ENCODE measurements at places on chromosomes 1 and 21.

DNA sequence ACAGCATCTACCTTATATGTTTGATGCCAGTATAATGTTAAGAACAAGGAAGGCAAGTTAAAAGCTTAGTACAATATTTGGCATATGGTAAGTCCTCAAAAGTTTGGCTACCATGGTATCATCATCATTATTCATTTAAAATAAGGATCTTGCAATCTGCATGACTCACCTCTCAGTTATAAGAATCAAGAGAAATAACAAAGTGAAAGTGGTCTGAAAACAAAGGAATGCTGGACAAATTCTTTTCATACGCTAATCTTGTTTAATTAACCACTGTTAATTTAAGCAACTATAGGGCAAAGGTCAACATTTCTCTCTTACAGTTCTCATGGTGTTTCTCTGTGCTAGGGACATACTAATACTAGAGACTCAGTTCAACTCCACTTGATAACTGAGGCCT is 13.0 kb upstream of the CLDN19 start:
- ATAC-seq = no peak

DNA sequence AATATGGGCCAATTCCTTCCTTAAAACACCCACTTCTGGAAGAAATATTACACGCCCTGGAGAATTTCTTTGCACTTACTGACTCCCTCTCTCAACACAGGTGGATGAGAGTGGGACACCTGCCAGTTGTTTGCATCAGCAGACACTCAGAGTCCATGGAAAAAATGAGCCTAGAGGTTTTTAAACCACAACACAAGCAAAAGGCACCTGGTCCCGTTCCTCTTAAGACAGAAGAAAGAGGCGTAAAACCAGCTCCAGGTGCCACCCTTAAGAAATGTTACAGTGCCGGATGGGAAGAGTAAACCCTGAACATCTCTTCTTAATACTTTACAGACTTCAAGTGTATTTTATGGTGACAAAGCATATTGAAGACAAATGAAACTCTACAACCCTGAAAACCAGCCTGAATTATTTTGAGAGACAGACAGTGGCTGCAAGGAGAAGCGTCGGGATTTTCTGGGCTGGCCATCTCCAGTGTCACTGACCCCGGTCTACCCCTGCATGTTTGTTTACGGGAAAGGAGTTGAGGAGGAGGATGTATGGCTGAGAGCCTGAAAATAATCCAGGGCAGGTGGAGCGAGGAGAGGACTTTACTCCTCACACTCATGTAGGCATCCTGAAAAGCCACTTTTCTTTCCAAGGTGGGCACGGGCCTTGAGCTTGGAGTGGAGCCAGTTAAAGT is 7.8 kb upstream of the RIPK4 start:
- ATAC-seq = no peak

DNA sequence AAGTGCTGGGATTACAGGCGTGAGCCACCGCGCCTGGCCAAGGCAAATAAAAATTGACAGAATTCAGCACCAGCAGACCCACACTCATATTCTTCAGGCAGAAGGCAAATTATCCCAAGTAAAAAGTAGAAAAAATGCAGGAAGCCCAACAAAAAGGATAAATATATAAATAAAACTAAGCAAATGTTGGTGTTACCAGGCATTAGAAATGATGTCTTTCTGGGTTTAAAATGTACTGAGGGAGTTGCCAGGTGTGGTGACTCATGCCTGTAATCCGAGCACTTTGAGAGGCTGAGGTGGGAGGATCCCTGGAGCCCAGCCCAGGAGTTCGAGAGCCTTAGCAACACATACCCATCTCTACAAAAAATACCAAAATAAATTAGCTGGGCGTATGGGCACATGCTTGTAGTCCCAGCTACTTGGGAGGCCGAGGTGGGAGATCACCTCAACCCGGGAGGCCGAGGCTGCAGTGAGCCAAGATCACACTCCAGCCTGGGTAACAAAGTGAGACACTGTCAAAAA is 6.3 kb downstream of the INTS11 start:
- ATAC-seq = peak; percentile 89

DNA sequence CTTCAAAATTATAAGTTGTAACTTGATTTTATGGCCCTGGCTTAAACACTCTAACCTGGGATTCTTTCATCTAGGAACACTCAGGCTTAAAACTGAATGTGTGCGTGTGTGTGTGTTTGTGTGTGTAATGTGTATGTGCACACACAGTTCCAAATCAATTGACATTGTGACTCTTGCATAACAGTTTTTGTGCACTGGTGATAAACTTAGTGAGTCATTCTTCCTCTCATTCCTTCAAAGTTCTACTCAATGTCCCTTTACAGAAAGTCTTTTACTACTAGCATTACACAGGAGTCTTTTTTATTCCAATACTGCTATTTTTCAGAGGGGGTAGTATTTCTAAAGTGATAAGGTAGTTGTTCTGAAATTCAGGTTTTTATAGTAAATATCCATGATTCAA is 943.6 kb downstream of the KCNT2 start:
- ATAC-seq = no peak

DNA sequence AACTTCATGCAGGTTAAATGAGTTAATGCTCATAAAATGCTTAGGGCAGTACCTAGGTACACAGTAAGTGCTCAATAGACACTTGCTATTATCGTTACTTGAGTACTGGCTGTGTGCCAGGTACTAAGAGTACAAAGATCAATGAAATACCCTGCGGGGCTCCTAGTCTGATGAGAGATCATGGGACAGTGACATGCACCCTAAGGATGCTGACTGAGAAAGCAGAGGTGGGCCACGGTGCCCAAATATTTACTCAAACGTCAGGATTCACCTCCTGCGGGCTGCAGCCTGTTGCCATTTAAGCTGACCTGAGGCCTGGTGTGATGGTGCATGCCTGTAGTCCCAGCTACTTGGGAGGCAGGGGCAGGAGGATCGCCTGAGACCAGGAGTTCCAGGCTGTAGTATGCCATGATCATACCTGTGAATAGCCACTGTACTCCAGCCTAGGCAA is 19.8 kb upstream of the LUZP1 start:
- no peak for ATAC-seq

- ATAC-seq = no peak
Measured at GRCh38 chr1:100706856-100707255, 12.7 kb upstream of the VCAM1 start.

DNA sequence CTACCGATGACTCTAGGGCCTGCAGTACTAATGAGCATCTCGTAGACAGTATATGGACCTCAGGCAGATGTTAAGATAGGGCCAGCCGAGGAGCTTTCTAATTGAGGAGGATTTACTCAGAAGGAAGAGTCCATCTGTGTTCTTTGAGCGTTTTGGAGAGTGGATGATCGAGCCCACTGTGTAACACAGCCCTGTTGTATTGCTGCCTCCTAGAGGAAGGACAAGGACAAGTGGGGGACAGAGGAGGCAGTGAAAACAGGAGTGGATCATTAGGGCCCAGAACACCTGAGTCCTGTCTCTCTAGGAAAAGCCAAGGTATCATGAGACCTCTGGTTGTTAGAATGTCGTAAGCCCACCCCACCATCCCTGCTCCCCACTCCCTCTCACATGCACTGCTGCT is 62.9 kb downstream of the TBX19 start:
- peak; percentile 53 for ATAC-seq

DNA sequence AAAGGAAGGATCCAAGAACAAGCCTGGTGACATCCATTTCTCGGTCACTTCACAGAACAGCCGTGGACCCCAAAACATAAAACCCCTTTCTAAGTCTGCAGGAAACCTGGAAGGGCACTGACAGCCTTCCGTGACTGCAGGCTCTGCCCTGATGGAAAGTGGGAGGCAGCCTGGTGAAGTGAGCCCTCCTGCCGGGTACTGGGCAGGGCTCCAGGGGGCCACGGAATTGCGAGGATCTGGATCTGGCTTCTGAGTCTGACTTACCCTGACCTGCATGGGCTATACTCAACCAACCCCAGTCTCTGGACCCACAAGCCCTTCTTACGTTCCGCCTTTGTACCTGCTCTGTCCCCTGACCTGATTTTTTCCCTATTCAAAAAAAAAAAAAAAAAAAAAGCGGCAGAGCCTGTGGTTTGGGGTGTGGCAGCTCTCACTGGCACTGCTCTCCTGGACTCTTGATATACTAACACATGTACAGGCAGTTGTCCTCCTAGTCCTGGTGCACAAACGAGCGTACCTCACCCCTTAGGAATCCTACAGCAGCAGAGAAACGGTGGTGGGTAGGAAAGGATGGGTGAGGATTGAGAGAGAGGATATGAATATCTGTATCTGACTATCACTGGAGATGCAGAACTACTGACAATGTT is 82.9 kb downstream of the BEND5 start:
- ATAC-seq = no peak

DNA sequence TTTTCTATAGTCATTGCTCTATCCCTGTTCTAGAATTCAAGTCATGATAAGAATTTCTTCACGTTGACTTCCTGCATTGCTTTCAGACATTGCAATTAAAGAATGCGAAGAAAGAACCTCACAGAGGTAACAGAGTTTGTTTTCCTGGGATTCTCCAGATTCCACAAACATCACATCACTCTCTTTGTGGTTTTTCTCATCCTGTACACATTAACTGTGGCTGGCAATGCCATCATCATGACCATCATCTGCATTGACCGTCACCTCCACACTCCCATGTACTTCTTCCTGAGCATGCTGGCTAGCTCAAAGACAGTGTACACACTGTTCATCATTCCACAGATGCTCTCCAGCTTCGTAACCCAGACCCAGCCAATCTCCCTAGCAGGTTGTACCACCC is 10.6 kb downstream of the APCS start:
- ATAC-seq = peak; percentile 88

GRCh38 chr1:43960798-43961197 is 9.0 kb upstream of the DPH2 start:
- ATAC-seq = no peak

- peak; percentile 83 for ATAC-seq
Measured at GRCh38 chr1:47703981-47704596, 266.2 kb downstream of the FOXD2 start.

- ATAC-seq = peak; percentile 76
Measured at GRCh38 chr1:102434421-102434820, 437.7 kb upstream of the OLFM3 start.

- ATAC-seq = peak; percentile 14
Measured at GRCh38 chr1:8343044-8343443, 25.1 kb downstream of the SLC45A1 start.

- peak; percentile 77 for ATAC-seq
Measured at GRCh38 chr1:93753791-93754763, 72.4 kb upstream of the BCAR3 start.

GRCh38 chr1:204384636-204385352 is 25.1 kb upstream of the PLEKHA6 start:
- peak; percentile 83 for ATAC-seq

DNA sequence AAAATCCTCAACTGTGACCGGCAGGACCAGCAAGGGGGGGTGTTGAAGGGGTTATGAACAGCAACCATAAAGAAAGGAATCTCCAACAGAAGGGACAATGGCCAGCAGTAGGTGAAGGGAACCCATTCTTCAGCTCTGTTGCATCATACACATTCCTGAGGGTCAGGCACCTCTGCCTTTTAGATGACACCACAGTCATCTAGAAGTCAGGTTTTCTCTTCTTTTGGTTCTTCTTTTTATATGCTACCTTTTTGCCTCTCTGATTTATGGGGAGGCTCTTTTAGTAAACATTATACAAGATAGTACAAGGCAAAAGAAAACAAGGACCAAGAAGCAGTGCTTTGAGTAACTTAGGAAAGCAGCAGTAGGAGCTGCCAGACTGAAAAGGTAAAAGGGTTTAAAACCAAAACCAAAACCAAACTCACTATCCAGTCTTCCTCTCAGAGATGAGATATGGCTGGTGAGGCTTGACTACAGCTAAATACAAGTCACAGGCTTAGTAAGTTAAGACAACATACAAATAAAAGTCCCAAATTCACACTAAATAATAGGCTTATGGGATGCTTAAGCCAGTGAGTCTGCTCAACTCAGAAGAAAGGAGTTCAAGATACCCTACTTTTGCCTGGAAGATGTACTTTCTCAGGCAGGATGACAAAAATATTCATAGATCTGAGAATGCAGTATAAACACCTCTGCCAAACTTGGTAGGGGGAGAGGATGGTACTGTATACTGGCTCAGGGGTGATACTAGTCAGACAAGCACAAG is 4.1 kb downstream of the TEX38 start:
- no peak for ATAC-seq

GRCh38 chr1:241622669-241623068 is 17.5 kb downstream of the CHML start:
- no peak for ATAC-seq

DNA sequence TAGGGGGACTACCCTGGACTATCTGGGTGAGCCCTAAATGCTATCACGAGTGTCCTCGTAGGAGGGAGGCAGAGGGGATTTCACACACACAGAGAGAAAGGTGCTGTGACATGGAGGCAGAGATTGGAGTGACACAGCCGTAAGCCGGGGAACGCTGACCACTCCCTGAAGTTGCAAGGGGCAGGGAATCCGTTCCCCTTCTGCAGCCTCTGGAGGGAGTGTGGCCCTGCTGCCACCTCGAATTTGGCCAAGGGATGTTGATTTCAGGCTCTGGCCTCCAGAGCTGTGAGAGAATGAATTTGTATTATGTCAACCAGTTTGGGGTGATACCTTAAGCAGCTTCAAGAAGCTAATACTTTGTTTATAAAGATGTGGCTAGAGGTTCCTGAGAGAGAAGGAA is 137.7 kb downstream of the ACTL8 start:
- no peak for ATAC-seq

GRCh38 chr1:167880580-167881021 is 33.3 kb downstream of the ADCY10 start:
- peak; percentile 65 for ATAC-seq

GRCh38 chr1:246283771-246284410 is 223.2 kb downstream of the SMYD3 start:
- ATAC-seq = no peak
